ENCODE measurements at places on chromosomes 2 and 18. TPM values are rescaled to one million over a fixed set of nuclear protein-coding genes. Genes with fewer than 3 reads are reported as not detected.

DNA sequence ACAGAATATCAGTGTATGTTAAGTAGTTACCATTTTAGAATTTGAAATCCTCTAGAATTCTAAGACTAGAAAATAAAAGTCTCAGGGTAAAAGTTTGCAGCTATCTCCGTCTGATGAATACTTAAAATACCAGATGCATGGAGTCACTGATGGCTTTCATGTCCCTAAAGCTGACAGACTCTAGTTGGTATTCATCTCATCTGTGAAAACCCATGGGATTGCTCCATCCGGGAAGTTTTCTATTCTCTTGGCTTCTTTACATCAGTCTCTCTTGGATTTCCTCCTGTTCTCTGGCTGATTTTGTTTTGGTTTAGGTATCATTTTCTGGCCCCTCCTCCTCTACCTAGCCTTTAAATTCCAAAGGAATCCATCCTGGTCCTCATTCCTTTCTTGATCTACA, 465.6 kb upstream of the POU3F3 start:
- DNase-seq, result no peak

GRCh38 chr2:186724736-186725135, 30.9 kb downstream of the FAM171B start:
- DNase-seq, result no peak

ZFP36L2 gene
- 44.9 TPM for total RNA-seq

- no peak for DNase-seq
These were observed 35.6 kb downstream of the CEP192 start for GRCh38 chr18:13026583-13027270.

DNA sequence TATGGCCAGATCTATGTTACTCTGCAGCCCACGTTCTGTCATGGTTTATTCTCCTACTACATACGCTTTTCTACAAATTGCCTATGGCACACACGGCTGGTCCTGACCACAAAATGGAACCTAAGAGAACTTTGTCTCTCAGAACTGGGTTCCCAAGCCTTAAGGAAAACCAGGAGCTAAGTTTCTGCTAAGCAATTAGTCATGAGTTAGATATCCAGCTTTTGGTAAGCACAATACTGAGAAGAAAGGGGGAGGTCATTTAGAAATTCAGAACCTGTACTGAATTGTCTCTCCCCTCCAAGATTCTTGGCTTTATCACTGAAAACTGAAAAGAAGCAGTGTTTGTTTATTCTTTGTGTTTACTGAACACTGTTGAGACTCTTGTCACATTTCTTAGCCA, 283.5 kb upstream of the TANK start:
- no peak for DNase-seq

DNA sequence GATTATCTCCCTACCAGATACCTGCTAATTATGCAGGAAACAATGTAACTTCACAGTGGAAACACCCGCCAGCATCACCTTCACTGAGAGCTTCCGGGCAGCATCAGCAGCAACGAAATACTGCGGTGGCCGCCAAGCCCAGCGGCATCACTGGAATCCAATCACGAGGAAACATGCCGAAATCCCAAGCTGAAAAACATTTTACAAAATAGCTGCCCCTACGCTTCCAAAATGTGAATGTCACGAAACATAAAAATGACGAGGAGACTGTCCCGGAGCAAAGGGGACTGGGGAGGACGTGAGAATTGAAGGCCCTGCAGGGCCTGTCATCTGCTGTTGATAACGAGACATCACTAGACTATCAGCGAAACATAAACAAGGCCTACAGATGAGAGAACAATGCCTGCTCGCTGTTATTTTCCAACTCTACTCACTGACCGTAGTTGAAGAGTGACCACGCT, 82.6 kb downstream of the HDAC4 start:
- no peak for DNase-seq

DNA sequence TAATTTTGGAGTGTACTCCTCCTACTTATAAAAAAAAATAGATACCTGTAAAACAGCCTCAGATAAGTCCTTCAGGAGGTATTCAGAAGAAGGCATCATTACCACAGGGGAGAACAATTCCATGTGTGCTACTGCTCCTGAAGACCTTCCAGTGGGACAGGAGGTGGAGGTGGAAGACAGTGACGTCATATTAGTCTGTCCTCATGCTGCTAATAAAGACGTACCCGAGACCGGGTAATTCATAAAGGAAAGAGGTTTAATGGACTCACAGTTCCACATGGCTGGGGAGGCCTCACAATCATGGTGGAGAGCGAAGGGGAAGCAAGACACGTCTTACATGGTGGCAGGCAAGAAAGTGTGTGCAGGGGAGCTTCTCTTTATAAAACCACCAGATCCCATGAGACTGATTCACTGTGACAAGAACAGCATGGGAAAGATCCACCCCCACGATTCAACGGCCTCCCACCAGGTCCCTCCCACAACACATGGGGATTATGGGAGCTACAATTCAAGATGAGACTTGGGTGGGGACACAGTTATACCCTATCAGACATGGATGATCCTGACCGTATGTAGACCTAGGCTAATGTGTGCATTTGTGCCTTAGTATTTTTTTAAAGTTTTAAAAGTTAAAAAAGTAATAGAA, 98.4 kb downstream of the NDUFA10 start:
- DNase-seq, result no peak

- no peak for DNase-seq
These were observed 131.6 kb upstream of the FN1 start for GRCh38 chr2:215567504-215567903.

- DNase-seq, result peak; percentile 76
These were observed 11.3 kb downstream of the SMAD7 start for GRCh38 chr18:48939205-48940097.

TMEM200C gene
- 0.62 TPM for total RNA-seq

DNA sequence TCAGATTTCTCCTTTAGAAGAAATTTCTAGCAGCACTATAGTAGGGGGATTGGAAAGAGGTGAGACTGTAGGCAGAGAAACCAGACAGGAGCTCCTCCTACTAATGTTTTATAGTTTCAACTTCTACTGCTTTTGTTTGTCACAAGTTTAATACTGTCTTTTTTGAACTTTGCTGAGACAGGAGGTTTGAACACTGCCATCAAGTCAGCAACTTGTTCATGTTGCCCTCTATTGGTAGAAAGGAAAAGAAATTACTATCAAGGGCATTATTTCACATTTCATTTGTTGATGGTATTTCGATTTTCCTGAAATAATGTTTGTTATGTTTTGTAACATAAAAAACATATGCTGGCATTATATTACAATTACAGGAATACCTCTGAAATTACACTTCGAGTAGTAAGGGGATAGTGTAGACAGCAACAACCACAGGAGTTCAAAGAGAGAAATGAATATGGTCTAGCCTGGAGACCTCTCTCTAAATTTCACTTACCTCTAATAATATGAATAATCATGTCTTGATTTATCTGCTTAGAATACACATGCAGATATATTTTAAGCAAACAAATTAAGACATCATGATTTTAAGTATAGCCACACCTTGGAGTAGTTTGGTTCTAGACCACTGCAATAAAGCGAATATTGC, 12.4 kb upstream of the CCDC88A start:
- no peak for DNase-seq

DNA sequence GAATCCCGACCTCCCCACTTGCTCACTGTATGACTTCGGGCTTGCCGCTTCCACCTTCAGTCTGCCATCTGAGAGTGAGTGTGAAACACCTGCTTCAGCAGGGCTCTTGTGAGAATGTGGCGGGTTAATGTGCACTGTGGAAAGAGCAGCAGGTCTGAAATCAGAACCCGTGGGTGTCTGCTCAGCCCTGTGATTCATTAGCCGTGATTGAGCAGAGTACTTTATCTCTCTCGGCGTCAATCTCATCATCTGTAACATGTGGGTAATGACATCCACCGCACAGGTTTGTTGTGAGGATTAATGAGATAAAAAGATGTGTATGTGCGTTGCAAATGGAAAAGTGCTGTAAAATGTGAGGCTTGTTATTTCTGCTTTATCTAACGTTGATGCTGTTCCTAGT, 128.6 kb downstream of the LRATD1 start:
- no peak for DNase-seq

DNA sequence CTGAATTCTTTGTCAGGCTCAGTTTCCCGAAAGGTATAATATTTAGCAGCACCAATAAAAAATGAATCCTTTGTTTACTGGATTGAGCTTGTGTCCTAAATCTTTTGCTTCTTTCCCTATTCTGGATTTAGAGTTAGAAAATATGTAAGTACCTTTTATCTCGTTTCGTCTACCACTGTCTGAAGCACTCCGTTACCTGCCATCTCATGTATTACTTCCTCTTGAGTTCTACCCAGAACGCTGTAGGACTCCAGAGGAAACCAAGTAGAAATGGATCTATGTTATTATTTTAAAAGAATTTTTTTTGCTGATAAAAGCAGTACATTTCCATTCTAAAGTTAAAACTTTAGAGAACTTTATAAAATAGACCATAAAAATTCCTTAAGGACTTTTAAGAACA, 13.5 kb downstream of the ANKRD12 start:
- DNase-seq, result no peak

CCDC148 gene
- 0.40 TPM for total RNA-seq

ANKMY1 gene
- total RNA-seq, result 5.1 TPM

MC5R gene
- total RNA-seq, result not detected

- DNase-seq, result no peak
These were observed 85.9 kb downstream of the CERKL start for GRCh38 chr2:181570833-181571661.

GRCh38 chr2:45067859-45068570, 58.8 kb upstream of the SIX2 start:
- DNase-seq, result no peak

TMEM198 gene
- 3.7 TPM for total RNA-seq

GRCh38 chr2:65212115-65212514, 15.5 kb upstream of the ACTR2 start:
- no peak for DNase-seq

GRCh38 chr2:240133401-240133800, 2.7 kb downstream of the COPS9 start:
- no peak for DNase-seq

SAG gene
- not detected for total RNA-seq

GALNT13 gene
- total RNA-seq, result 1.5 TPM

- DNase-seq, result no peak
These were observed 206.0 kb downstream of the AGPS start for GRCh38 chr2:177598326-177599138.

- DNase-seq, result no peak
These were observed 53.6 kb upstream of the LAPTM4A start for GRCh38 chr2:20104900-20105545.

GRCh38 chr2:118049816-118050140, 35.9 kb upstream of the CCDC93 start:
- no peak for DNase-seq

CD28 gene
- 2.1 TPM for total RNA-seq

DNA sequence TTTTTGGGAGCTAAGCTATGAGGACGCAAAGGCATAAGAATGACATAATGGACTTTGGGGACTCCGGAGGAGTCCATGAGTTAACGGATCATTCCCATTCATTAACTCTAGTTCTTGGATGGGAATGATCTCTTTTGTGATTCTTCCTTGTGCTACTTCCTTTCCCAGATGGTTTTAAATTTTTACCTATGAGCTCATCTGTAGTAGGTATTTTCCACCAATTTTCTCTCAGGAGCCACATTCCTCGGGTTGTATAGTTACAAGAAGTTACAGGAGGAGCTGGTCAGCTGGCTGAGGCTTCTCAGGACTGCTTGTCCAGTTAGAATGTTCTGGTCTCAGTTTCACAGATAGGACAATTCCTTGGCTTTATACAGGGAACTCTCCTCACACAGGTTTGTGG, 42.9 kb upstream of the LPIN2 start:
- no peak for DNase-seq

SP5 gene
- total RNA-seq, result not detected

AGXT gene
- total RNA-seq, result not detected

- no peak for DNase-seq
These were observed 297.8 kb downstream of the SP3 start for GRCh38 chr2:173667415-173667814.

DNA sequence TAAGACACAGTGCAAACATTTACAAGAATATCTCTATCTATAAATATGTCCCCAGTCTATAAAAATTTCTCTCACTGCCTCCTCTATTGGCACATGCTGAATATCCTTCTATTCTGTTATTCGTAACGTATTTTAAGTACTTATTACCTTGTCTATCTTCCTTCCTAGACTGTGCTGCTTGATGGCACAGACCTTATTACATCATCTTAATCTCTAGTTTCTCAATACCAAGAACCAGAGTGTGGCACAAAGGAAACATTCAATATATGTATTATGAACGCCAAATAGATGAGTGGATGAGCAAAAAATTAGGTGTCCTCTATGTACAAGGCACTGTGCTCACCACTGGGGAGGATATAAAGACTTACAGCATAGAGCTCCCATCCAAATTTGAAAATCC, 282.8 kb downstream of the NBAS start:
- no peak for DNase-seq

SPP2 gene
- total RNA-seq, result not detected

GRCh38 chr2:202037086-202037485, 3.4 kb downstream of the FZD7 start:
- DNase-seq, result no peak

DNA sequence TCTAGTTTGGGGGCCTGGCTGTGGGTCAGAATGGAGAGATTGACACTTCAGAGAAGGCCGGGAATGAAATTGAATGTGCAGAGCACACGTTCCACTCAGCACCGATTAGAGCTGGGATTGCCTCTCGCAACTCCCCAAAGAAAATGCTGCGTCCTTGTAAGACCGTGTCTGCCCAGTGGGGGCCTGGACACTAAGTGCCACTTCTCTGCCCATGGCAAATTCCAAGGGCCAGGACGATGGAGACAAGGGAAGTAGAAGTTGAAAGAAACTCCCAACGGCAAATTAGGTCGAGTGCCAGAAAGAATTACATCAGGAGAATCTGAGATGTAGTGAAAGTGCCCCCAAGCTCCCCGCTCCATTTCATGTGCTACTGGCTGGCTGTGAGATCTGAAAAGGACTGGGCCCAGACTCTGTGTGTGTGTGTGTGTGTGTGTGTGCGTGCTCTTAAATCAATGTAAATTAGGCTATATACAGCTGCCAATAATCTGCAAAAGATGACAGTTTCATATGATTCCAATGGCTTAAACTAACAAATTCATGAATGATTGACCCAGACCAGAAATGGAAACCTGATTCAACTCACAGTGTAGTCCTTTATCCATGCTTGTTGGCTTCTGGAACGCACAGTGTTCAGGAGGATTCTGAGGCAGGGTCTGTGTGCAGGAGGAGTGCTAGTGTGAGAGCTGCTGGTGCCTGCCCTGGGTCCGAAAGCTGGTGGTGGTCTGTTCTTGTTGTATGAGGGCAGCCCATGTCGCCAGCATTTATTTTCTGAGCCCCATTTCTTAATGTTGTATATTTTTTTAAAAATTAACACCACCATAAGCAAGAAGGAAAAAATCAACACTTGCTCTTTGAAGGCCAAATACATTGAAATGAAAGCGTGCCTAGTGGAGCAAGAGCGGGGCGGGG, 234.3 kb downstream of the AGAP1 start:
- no peak for DNase-seq

- DNase-seq, result no peak
These were observed 13.6 kb upstream of the THADA start for GRCh38 chr2:43609290-43609918.

MC4R gene
- total RNA-seq, result not detected

GRCh38 chr18:42730272-42730671, 385.2 kb downstream of the RIT2 start:
- DNase-seq, result no peak

- DNase-seq, result no peak
These were observed 3.3 kb downstream of the SP110 start for GRCh38 chr2:230216489-230216888.
